ENCODE measurements at places on chromosomes 16 and 17.

DNA sequence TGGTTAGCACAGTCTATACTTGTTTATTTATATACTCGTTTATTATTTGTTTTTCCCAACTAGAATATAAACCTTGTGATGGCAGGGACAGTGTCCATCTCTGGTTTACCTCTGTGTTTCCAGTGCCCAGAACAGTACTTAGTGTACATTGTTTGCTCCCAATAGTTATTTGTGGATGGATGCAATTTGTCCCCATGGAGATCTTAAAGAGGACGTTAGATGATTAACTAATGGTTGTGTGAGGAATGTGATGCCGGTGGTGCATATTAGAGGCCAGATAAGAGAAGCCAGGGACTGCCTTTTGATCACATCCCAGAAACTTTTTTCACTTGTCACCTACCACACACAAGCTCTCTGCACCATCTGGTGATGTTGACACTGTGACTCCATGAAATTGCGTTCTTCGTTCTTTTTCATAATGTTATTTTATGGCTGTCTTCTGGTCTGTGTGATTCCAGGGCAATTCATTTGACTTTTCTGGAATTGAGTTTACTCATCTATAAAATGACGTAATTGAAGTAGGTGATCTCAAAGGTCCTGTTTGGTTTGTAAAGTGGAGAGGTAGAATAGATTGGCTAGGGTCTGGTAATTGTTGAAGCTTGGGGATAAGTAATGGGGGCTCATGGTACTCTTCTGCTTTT is 1.2 kb downstream of the COX10 start:
- no peak for DNase-seq

GRCh38 chr17:83137523-83137922 is 58.1 kb downstream of the METRNL start:
- DNase-seq: no peak

GRCh38 chr16:30581457-30581856 is 4.0 kb downstream of the ZNF785 start:
- no peak for DNase-seq

DNA sequence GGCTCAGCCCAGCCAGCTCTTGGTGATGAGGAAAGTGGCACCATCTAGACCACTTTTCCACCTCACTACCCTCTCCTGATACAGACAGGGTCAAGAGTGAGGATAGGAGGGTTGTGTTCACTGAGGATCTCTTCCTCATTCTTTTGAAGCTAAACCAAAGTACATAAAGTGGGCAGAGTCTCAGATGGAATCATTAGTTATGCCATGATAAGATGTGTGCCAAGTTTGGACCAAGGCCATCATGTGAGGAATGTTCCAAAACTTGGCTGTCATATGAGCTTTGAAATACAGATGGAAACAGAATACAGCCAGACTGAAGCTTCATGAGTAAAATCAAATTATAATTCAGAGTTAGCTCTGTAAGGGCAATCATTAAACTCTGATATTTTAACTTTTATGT is 37.2 kb downstream of the ACSM1 start:
- DNase-seq: no peak

DNA sequence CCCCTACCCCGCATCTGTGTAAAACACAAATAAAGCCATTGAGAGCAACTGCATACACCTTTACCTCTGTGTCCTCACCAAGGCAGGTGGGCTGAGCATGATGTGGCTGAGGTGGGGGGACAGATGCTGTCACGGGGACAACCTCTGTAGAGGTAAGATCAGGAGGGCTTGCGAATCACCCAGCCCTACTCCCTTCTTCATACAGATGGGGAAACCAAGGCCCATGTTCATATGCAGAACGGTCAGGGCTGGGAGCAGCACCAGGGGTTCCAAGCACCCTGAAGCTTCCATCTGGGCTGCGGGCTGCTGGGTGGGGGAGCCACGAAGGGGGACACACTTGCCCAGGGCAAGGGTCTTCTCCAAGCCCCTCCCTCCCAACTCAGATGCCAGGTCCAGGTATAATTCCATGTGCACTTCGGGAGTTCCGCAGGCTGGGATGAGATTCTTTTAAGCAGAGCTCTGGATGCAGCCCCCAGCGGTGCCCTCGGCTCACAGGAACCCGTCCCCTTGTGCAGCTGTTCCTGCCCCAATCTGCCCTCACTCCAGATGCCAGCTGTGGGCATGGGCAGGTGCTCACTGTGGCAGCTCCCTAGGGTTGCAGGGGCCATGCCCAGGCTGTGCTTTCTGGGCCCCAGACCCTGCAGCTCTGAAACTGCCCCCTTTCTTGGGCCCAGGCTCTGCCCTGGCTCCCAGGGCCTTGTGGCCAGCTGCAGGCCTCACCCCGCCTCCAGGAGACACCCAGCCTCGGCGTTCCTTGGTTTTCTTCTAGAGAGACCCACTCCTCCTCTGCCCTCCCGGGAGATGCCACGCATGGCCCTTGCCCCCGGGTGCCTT is 9.6 kb downstream of the CTRB1 start:
- no peak for DNase-seq

- DNase-seq: no peak
Measured at GRCh38 chr17:65559461-65559803, 2.0 kb downstream of the AXIN2 start.

DNA sequence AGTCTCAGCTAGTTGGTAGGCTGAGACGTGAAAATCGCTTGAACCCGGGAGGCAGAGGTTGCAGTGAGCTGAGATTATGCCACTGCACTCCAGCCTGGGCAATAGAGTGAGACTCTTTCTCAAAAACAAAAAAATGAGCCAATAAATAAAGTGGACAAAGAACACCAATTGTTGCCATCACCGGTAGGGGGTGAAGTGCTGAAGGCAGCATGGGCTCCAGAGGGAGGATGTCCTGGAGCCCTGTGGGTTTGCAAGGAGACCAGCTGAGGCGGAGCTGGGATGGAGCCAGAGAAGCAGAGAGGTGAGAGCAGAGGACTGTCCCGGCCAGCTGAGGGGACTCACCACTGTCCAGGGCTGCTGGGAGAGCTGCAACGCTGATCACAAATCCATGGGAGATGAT is 13.8 kb downstream of the CHST6 start:
- DNase-seq: no peak

- no peak for DNase-seq
Measured at GRCh38 chr17:17001874-17002520, 30.1 kb upstream of the TNFRSF13B start.

Data from NCI-H2081 treated with DMSO at 0.1 percent for 48 hours (cell line).